ENCODE measurements at places on chromosomes 6 and 20.

DNA sequence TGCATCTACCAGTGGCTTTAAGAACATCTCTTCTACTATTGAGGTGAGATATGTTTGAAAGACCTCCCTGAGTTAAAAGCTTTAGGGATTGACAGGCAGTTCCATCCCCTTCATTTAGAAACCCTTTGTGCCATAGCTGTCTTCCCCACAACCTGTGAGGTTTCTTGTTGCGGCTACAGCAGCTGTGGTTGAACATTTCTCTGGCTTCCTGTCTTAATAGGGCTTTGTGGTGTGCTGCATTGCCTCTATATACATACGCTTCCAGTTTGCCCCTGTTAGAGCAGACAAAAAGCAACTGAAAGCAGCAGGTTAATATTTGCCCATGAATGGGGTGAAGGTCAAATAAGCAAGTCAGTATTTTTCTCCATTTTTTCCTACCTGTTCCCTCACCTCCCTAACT lies 210.2 kb downstream of the TMEM200A start:
- no peak for DNase-seq

- DNase-seq, result no peak
Measured at GRCh38 chr20:17992847-17993513, 24.2 kb downstream of the MGME1 start.

DNA sequence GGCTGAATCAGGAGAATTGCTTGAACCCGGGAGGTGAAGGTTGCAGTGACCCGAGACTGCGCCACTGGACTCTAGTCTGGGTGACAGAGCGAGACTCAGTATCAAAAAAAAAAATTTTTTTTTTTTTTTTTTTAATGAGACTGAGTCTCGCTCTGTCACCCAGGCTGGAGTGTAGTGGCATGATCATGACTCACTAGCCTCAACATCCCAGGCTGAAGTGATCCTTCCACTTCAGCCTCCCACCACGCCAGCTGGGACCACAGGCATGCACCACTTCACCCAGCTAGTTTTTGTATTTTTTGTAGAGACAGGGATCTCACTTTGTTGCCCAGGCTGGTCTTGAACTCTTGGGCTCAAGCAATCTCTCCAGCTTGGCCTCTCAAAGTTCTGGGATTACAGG lies 53.3 kb downstream of the MYO6 start:
- DNase-seq, result no peak

DNA sequence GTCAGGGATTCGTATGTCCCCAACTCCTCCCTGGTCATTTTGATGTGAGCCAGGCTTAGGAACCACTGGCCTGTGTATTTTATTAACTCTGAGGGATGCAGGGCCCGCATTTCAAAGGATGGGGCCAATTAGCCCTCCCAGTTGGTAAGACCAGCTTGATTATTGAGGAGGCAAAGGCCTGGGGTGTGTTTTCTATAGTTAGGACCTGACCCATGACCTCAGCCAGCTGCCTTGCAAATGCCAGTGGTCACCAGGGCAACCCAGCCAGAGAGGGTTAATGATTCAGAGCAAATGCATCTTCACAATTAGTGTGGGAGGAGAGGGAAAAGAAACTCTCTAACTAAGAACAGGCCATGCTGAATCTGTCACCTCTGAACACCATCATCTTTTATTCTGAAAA lies 835.4 kb downstream of the MAFB start:
- peak; percentile 23 for DNase-seq

DNA sequence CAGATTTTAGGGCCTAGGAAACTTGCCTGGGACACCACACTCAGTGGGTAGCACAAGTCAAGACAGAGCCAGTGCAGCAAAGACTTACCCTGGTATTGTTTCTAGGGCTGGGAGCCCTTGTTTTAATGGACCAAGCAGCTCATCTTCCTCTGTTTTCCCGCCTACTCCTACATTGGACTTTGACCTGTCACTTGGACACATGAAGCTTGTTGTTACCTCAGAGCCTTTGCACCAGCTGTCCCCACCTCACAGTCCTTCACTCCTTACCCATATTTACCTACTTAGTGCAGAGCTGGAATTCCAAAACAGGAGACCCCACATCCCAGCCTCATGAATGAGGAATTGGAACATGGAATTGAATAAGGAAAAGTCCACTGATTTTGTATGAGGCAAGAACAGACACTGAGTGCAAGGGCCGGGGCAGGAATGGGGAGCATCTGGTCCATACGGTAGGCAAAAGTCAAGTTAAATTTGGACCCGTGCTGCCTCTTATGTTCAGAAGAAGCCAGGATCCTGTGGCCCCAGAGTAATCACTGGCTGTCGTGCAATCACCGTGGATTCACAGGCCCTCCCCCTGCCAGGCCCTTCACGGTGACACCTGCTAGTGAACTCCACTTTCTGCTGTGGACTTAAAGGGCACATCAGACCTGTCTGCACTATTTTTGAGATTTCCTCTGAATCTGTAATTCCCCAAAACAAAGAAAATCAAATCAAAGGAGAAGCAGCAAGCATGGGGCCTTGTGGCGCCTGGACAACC lies 236.9 kb upstream of the PMEPA1 start:
- DNase-seq, result no peak

- peak; percentile 61 for DNase-seq
Measured at GRCh38 chr6:149015535-149016525, 269.0 kb downstream of the UST start.

DNA sequence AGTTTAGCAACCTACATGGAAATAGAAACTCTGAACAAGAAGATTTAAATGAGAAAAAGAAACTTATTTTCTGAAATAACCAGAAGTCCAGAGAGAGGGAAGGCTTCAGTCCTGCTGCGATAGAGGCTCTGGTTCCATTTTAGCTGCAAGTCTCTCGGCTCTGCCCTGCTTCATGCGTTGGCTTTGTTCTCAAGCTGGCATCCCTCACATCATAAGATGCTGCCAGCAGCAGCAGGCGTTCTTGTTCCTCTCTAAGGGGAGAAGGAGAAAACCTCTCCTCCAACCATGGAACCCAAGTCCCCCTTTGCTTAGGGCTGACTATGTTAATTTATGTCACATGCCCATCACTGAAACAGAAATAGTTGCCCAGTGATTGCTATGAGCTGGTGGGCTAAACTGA lies 46.4 kb upstream of the PMEPA1 start:
- DNase-seq, result no peak

GRCh38 chr20:4045741-4046140 lies 30.4 kb upstream of the RNF24 start:
- DNase-seq, result no peak

- no peak for DNase-seq
Measured at GRCh38 chr20:53036992-53037391, 64.8 kb downstream of the TSHZ2 start.

DNA sequence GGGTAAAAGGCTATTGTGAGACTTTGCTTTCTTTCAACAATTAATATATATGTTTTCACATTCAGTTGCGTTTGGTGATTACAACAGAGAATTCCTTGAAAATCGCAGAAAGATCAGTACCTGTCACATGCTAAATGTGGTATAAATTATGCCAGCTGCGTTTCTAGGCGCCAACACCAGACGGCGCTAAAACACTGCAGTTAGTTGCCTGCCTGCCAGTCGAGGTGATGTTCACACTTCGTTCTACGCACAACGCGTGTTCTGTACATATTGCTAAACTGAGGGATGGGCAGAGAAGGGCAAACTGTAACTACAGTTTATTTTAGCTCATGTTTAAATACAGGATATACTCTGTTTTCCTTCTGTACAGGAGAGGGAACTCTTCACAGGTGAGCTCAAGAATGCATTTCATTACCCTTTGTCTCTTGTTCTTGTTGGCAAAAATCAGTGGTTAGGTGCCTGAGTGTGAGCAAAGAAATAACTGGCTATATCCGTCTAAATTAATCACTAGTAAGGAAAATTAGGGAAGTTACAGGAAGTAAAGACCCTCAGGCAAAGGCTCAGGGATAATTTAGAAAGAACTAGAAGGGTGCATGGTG lies 100.1 kb upstream of the RGS17 start:
- peak; percentile 38 for DNase-seq

- no peak for DNase-seq
Measured at GRCh38 chr6:45163952-45164766, 164.0 kb upstream of the RUNX2 start.

DNA sequence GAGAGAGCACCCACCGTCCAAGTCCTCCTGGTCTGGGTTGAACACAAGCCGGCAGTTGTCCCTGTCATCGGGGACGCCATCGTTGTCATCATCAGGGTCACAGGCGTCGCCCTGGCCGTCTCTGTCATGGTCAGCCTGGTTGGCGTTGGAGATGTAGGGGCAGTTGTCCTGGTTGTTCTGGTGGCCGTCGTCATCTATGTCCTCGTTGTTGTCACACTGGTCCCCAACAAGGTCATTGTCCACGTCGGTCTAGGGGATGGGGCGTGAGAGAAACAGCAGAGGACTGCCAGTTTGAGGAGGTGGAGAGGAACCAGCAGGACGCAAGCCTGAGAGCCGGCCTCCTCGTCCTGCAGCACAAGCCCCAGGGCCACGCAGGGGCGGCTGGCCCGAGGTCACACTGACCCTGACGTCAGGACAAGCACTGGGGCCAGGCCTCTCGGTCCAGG lies 28.5 kb downstream of the THBS2 start:
- DNase-seq, result no peak

GRCh38 chr6:30684386-30685156 lies 1.9 kb downstream of the PPP1R18 start:
- DNase-seq, result peak; percentile 79

DNA sequence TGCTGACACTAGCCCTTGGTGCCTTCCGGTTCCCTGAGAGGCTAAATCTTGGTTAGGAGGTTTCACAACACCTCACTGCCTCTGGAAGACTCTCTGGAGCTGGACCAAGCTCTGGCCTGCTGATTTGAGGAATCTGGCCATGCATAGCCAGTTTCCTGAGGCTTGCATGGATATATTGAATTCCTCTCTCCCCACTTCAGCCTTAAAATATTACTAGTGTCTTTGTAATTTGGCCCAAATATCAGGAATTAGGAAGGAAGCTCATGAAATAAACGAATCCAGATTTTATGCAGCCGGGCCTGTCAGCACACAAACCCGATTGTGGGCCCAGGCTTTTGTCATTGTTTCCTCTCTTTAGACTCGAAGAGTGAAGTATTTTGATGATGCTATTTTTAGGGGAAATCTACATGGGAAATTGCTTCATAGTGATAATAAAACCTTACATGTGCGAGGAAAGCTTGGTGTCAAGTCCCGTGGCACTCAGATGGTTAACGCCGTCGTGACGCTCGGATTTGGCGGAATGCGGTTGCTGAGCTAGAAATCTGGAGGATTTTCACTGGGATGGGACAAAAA lies 144.4 kb downstream of the PHACTR3 start:
- DNase-seq, result no peak

GRCh38 chr20:52823303-52823702 lies 148.9 kb upstream of the TSHZ2 start:
- no peak for DNase-seq

- no peak for DNase-seq
Measured at GRCh38 chr6:123716506-123716905, 79.8 kb upstream of the TRDN start.

- no peak for DNase-seq
Measured at GRCh38 chr6:86775893-86776292, 161.4 kb upstream of the HTR1E start.

DNA sequence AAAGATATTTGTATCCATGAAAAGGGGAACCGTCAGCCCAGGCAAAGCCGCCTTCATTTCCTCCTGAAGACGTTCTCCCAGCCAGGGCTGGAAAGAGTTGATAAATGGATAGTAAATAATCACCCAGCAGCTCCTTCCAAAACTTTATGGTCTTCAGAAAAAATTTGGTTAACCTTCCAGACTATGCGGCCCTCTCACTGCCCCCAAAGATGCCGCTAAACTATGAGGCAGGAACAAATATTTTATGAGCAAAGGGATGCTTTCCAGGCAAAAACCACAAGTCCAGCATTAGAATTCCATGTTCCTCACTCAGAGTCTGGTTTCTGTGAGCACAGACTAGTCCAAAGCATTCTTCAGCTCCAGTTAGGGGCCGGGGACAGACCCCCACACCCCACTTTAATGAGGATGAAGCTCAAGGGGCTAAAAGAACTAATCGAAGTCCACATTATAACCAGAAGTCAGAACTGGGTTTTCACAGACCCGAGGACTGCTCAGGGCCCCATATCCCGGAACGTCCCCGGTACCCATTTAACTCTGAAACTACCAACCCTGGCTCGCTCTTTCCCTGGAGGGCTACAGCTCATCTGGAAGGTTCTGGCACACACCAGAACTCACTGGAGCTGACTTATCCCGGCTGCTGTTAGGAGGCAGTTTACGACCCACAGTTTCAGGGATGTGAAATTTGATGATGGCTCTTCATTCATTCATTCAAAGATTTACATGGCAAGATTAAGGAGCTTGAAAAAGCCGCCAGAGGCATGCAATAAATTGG lies 29.4 kb downstream of the BMP7 start:
- no peak for DNase-seq

DNA sequence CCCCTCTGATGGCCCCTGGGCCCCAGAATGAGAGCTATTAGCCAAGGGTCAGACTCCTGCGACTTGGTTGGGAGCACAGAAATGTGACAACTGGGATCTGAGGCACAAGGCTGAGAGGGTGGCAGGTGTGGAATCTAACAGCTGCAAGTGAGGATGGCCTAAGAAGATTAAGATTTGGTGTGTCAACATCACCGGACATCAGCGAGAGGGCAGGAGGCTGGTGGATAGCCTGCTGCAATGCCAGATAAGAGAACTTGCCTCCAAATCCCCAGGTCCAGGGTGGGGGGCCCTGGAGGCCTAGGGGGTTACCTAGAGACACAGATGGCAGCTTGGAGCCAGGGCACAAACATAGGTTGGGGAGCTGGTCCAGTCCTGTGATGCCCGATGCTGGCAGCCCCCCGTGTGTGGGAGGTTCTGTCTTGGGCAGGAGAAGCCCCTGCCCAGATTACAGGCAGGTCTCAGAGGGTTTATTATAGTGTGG lies 155.8 kb downstream of the GRM4 start:
- no peak for DNase-seq

DNA sequence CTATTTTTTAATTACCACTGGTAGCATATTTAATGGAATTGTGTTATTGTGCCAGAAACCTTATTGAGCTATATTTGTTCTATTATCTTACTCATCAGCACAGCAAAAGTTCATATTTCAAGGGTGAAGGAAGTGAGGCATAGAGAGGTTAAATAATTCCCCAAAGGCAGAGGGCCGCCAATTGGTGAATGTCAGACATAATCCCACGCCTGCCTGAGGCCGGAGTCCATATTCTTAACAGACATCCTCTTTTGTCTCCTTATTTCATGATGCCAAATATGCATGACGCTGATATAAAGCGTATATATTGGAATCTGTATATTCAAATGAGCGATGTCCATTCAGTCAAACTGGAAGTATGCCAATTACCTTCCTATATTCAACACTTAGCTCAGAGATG lies 505.0 kb upstream of the SLC35B3 start:
- no peak for DNase-seq

DNA sequence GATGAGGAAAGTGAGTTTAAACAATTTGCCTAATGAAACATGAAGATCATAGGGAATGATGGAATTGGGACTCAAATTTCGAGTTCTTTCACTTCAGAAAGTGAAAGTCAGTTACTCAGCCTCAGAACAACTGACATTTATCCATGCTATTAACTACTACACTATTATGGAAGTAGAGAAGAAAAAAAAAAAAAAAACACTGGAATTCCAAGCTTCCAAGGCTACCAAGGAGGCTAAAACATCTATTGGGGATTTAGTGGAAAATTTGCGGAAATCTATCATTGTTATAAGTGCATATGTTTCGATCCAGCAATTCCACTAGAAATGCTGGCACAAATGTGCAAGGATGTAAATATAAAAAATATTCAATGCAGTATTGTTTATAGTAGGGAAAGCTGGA lies 70.4 kb downstream of the TSHZ2 start:
- no peak for DNase-seq

- DNase-seq, result peak; percentile 16
Measured at GRCh38 chr6:137738931-137739504, 128.0 kb upstream of the TNFAIP3 start.

GRCh38 chr6:142700671-142701312 lies 244.2 kb downstream of the HIVEP2 start:
- DNase-seq, result peak; percentile 53
